ENCODE measurements at places on chromosomes 3 and 15.

- no peak for DNase-seq
Observed at GRCh38 chr3:128316481-128316891, 150.2 kb downstream of the DNAJB8 start.

DNA sequence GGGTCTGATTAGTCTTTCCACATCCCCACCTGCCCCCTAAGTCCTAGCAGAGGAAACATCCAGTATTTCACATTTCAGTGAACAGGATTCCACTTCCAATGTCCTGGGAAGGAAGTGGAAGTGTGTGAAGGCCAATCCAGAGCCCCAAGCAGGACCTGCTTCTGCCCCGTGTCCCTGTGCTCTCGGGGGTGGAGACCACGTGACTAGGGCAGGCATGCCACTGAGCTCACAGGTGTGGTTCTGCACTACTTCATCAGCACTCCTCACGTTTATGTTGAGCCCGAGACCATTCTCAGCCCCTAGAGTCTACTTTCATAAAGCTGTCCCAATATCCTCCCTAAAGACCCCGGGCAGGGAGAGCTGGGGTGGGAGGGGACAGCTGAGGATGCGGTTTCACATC is 84.3 kb downstream of the RAB11A start:
- DNase-seq = no peak

DNA sequence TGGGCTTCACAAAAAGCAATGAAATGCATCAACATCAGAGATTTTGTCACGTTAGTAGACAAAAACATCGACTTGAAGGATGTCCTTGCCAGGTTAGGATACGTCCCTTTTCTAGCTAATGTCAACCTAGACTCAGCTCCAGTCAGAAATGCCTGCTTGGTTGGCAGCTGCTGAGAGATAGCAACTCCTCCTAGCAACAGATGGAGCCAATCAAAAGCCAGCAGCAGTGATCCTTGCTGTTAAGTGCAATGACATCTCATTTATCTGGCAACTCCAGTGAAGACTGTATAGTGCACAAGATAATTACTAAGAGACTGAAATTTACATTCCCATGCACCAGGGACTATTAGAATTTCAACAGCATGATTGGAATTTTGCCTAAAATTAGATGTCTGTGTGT is 424.1 kb downstream of the FGF12 start:
- no peak for DNase-seq

DNA sequence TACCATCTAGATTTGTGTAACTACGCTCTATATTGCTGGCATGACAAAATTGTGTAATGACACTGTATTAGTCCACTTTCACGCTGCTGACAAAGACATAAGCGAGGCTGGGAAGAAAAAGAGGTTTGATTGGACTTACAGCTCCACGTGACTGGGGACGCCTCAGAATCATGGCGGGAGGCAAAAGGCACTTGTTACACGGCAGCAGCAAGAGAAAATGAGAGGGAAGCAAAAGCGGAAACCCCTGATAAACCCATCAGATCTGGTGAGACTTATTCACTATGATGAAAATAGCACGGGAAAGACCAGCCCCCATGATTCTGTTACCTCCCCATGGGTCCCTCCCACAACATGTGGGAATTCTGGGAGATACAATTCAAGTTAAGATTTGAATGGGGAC is 905.7 kb downstream of the DIPK2A start:
- DNase-seq = no peak

- DNase-seq = peak; percentile 90
Observed at GRCh38 chr3:156681002-156681401, 6.6 kb downstream of the TIPARP start.

- no peak for DNase-seq
Observed at GRCh38 chr15:85452436-85452835, 72.0 kb downstream of the AKAP13 start.

- DNase-seq = no peak
Observed at GRCh38 chr15:80822676-80823075, 43.5 kb downstream of the CEMIP start.
